ENCODE measurements at places on chromosomes 12 and 14. TPM values are rescaled to one million over a fixed set of nuclear protein-coding genes. Genes with fewer than 3 reads are reported as not detected.

SOAT2 gene
- total RNA-seq: not detected

SERPINA5 gene
- total RNA-seq: not detected

PCED1B gene
- total RNA-seq: 0.48 TPM

INSM2 gene
- total RNA-seq: not detected

ULK1 gene
- 6.7 TPM for total RNA-seq
